Tibial nerve (tissue), 4 donors: ENCODE measurements at places on chromosomes 4 and X.

DNA sequence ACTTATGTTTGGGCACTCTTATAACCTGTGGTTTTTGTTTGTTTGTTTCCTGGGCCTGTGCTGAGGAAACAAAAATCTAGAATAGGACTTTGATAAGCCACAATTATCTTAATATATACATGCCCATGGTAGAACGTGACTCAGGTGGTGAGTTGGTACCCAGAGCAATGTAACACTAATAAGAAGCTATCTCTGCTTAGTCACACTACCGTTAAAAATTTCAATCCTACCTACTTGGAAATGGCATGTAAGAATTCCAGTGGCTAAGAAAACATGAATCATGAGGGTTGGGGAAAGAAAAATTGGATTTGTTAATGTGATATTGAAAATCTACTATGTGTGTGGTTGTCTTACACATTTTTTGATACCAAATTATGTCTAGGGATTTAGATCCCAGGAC lies 30.5 kb upstream of the ADGRG2 start:
- H3K4me1 ChIP-seq, result no peaks in the 10 kb centered on the region
- H3K4me3 ChIP-seq, result no peak overlapping the region
- no peaks in the 10 kb centered on the region for H3K27me3 ChIP-seq
- no peak for DNase-seq

GRCh38 chr4:189313064-189313463 lies 627.6 kb upstream of the FRG1 start:
- no peaks in the 10 kb centered on the region for H3K4me1 ChIP-seq
- H3K36me3 ChIP-seq, result no peaks in the 10 kb centered on the region
- H3K4me3 ChIP-seq, result no peak overlapping the region
- H3K27me3 ChIP-seq, result no peaks in the 10 kb centered on the region

- no peak overlapping the region for H3K4me3 ChIP-seq
- DNase-seq, result no peak
- no peaks in the 10 kb centered on the region for H3K36me3 ChIP-seq
- peaks cover 17% of the 10 kb centered on the region for H3K27me3 ChIP-seq
Measured at GRCh38 chrX:132636080-132636479, 147.2 kb upstream of the MBNL3 start.

DNA sequence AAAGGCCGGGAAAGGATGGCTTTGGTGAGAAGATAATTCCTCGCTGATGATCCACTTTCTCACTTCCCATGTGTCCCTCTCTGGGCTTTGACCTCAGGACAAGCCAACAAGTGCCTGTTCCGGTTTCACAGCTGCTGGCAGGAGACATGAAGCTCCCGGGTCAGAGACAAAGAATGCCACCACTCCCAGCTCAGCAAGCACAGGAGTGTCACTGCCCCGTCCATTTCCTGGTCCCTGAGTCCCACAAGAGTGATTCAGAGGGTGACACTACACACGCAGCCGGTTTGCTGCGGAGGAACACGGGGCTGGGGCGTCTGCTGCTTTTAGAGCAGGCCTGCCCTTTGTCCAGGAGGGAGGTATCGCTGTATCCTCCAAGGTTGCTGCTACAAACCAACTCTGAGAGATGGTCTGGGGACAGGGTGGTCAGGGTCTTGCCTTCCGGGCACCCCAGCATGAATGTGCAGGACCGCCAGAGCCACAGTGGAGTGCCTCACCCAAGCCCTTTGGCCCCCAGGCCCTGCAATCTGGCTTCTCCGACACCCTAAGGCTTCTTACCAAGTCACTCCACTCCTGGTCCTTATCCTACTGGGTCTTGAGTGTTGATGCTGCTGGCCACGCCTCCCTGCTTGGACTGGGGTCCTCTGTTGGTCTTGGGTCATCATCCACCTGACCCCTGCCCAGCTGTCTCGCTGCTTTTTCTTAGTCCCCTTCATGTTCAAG lies 49.5 kb downstream of the CPZ start:
- H3K4me3 ChIP-seq, result no peak overlapping the region
- no peak for DNase-seq
- no peaks in the 10 kb centered on the region for H3K4me1 ChIP-seq
- no peak overlapping the region for H3K27ac ChIP-seq
- no peaks in the 10 kb centered on the region for H3K36me3 ChIP-seq

- no peaks in the 10 kb centered on the region for H3K4me1 ChIP-seq
- no peak for DNase-seq
- no peak overlapping the region for H3K27ac ChIP-seq
- no peak overlapping the region for H3K4me3 ChIP-seq
- no peaks in the 10 kb centered on the region for H3K36me3 ChIP-seq
Measured at GRCh38 chr4:40699648-40700047, 50.1 kb upstream of the NSUN7 start.

- no peak overlapping the region for H3K4me3 ChIP-seq
- no peak overlapping the region for H3K27ac ChIP-seq
- no peaks in the 10 kb centered on the region for H3K4me1 ChIP-seq
- no peaks in the 10 kb centered on the region for H3K27me3 ChIP-seq
- DNase-seq, result no peak
Measured at GRCh38 chr4:14562901-14563300, 439.4 kb upstream of the CPEB2 start.

DNA sequence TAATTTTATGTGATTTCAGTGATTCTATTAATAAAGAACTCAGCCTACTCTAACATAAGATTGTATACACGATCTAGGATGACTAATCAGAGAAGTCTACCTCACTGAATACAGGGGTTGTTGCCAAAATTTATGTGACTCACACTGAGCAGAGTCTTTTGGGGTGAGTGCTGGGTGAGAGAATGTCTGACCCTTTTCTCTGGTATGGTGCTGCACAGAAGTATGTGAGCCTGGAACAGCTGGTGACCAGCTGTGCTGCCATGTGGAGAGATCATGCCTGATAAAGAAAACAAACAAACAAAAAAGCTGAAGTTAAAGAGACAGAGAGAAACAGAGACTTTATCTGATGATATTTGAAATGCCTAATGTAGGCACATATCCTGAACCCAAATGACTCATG lies 618.1 kb upstream of the GRIA3 start:
- H3K27ac ChIP-seq, result no peak overlapping the region
- H3K27me3 ChIP-seq, result no peaks in the 10 kb centered on the region
- H3K4me1 ChIP-seq, result no peaks in the 10 kb centered on the region
- H3K36me3 ChIP-seq, result no peaks in the 10 kb centered on the region
- no peak overlapping the region for H3K4me3 ChIP-seq

- no peaks in the 10 kb centered on the region for H3K36me3 ChIP-seq
- H3K27ac ChIP-seq, result no peak overlapping the region
- no peak for DNase-seq
- H3K4me1 ChIP-seq, result no peaks in the 10 kb centered on the region
Measured at GRCh38 chr4:103364083-103364482, 165.9 kb upstream of the CENPE start.

- H3K27me3 ChIP-seq, result no peaks in the 10 kb centered on the region
- no peak for DNase-seq
- H3K4me3 ChIP-seq, result no peak overlapping the region
- no peak overlapping the region for H3K27ac ChIP-seq
- no peaks in the 10 kb centered on the region for H3K36me3 ChIP-seq
- no peaks in the 10 kb centered on the region for H3K4me1 ChIP-seq
Measured at GRCh38 chr4:79874197-79874596, 198.8 kb downstream of the ANTXR2 start.

DNA sequence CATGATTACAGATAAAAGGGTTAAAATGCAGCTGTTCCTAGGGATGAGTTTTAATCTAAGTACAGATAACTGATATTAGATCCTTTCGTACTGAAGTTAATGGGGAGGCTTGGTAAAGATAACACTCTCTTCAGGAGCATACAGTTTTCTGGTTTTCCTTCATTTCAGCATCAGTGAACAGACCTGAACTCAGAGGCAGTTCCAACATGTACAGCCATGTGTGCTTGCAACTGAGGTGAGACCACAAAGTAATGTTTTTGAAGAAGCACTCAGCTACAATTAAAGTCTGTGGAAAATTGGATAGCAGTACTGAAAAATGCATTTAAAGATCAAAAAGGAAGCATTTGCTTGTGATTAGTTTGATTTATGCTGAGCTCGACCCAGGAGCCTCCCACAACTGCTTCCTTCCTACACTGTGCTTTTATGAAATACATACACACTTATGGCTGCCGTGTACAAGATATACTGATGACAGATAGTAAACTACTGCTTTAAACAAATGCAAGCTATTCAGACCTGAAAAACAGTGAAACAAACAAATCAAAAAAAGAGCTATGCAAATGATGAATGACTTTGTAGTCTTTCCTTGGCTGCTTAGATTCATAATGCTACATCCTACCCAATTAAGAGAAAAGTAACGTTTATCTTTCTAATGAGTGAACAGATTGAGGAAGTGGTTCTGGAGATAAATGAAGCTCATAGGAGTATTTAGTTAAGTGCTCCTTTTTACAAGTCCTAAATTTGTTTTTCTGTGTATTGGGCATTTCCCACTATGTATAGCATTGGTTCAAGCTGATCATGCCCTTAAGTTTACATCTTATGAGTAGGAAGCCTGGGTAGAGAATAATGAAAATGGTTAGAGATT lies 68.4 kb downstream of the PDLIM5 start:
- H3K27me3 ChIP-seq, result no peaks in the 10 kb centered on the region
- H3K4me3 ChIP-seq, result no peak overlapping the region
- DNase-seq, result no peak
- H3K36me3 ChIP-seq, result no peaks in the 10 kb centered on the region

DNA sequence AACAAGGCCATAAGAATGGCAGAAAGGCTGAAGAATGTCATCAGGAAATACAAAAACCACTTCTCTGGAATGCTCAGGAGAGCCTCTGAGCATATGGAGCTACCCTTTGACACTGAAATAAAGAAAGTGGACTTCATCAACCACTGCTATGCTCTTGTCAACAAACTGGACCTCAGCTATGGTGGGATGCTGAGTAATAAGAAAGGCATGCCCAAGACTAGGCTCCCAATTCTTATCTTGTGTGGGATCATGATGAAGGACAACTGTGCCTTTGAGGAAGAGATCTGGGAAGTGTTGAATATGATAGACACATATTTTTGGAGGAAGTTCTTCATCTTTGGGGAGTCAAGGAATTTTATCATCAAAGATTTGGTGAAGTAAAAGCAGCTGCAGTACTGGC lies 86.9 kb upstream of the MAGEB16 start:
- H3K4me1 ChIP-seq, result no peaks in the 10 kb centered on the region
- H3K27ac ChIP-seq, result no peak overlapping the region
- no peak for DNase-seq
- H3K4me3 ChIP-seq, result no peak overlapping the region

DNA sequence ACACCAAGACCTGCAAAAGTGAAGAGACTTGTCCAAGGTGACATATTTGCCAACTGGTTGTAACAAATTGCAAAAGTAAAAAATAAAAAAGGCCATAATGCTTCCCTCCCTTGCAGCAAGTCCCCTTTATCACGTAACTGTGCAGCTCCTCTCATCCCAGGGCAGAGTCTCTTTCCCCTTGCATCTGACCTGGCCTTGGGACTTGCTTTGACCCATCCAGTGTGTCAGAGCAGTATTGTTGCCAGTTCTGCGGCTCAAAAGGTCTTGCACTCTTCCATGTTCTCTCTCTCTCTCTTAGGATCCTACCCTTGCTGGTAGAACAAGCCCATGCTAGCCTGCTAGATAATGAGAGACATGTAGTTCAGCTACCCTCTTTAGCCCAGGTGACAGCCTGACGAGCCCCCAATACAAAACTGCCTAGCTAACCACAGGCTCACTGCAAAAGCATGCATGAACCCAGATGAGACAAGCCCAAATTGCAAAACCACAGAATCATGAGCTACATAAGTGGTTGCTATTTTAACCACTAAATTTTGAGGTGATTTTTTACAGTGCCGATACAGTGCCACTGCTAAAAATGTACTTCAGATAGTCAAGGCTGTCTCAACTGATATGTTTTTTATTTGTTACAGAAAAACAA lies 289.5 kb upstream of the PPARGC1A start:
- no peak overlapping the region for H3K27ac ChIP-seq
- no peak for DNase-seq
- H3K36me3 ChIP-seq, result no peaks in the 10 kb centered on the region
- no peak overlapping the region for H3K4me3 ChIP-seq

DNA sequence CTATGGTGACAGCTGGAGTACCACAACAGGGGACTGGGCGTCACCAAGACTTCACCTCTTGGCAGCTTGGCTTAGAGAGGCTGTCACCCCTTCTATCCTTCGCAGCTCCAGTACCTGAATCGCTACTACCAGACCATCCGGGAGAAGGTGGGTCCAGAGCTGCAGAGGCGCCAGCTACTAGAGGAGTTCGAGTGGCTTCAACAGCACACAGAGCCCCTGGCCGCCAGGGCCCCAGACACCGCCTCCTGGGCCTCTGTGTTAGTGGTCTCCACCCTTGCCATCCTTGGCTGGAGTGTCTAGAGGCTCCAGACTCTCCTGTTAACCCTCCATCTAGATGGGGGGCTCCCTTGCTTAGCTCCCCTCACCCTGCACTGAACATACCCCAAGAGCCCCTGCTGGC lies 11.6 kb upstream of the SASH3 start:
- H3K36me3 ChIP-seq, result no peaks in the 10 kb centered on the region
- H3K27ac ChIP-seq, result no peak overlapping the region

GRCh38 chr4:15455290-15455689 lies 14.4 kb upstream of the CC2D2A start:
- DNase-seq, result peak; percentile 83
- peaks cover 61% of the 10 kb centered on the region for H3K4me1 ChIP-seq
- no peaks in the 10 kb centered on the region for H3K27me3 ChIP-seq
- no peaks in the 10 kb centered on the region for H3K36me3 ChIP-seq

GRCh38 chr4:67776746-67777145 lies 22.6 kb upstream of the GNRHR start:
- no peak overlapping the region for H3K4me3 ChIP-seq
- DNase-seq, result no peak
- H3K27ac ChIP-seq, result no peak overlapping the region
- no peaks in the 10 kb centered on the region for H3K4me1 ChIP-seq
- no peaks in the 10 kb centered on the region for H3K27me3 ChIP-seq

DNA sequence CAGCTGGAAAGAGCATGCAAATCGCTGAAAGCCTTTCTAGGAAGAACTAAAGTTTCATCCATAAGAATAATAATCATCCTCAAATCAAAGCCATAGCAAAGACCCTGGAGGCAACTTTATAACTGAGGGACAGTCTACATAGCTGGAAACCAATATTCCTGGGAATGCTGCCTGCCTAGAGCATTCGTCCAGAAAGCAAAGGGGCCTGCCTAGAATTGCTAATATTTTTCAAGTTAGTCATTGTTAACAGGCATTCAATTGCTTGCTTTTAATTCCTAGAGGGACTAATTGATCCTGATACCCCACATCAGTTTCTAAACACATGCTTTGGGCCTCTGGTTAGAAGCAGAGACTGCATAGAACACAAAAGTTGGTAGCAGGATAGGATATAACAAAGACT lies 4.2 kb upstream of the PPARGC1A start:
- no peak overlapping the region for H3K4me3 ChIP-seq
- H3K4me1 ChIP-seq, result no peaks in the 10 kb centered on the region
- no peak for DNase-seq
- no peak overlapping the region for H3K27ac ChIP-seq
- H3K27me3 ChIP-seq, result no peaks in the 10 kb centered on the region
- no peaks in the 10 kb centered on the region for H3K36me3 ChIP-seq

GRCh38 chr4:186264660-186265059 lies 1.3 kb upstream of the F11 start:
- no peak for DNase-seq
- H3K4me1 ChIP-seq, result no peaks in the 10 kb centered on the region
- H3K36me3 ChIP-seq, result peaks cover 3% of the 10 kb centered on the region
- H3K27me3 ChIP-seq, result no peaks in the 10 kb centered on the region
